Activated naive CD4-positive, alpha-beta T cell treated with Interleukin-2 at 50 U/mL for 16 hours (primary cell): ENCODE measurements at places on chromosomes 6 and 20.

- no peak for DNase-seq
Observed at GRCh38 chr6:137171824-137172733, 1.4 kb downstream of the IL22RA2 start.

DNA sequence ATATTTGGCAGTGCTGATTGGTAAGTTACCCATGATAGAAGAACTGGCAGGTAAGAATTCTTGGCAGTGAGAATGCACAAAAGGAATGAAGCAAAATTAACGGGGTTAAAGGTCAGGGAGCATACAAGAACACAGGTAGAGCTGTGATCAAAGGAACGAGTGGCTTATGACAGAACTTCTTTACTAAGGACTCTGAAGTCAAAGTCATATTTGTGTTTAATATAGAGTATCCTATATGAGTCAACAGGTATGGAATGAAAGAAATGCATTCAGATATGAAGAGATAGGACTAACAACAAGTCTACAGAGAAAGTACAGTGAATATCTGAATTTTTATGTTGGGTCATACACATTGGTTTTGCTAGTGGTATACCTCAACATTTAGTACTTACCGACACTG is 209.0 kb upstream of the CITED2 start:
- DNase-seq, result no peak

- no peak for DNase-seq
Observed at GRCh38 chr6:132664309-132665034, 5.5 kb upstream of the TAAR1 start.

GRCh38 chr6:162055365-162055764 is 672.2 kb downstream of the PRKN start:
- DNase-seq, result no peak
